ENCODE measurements at places on chromosomes 4 and X.

DNA sequence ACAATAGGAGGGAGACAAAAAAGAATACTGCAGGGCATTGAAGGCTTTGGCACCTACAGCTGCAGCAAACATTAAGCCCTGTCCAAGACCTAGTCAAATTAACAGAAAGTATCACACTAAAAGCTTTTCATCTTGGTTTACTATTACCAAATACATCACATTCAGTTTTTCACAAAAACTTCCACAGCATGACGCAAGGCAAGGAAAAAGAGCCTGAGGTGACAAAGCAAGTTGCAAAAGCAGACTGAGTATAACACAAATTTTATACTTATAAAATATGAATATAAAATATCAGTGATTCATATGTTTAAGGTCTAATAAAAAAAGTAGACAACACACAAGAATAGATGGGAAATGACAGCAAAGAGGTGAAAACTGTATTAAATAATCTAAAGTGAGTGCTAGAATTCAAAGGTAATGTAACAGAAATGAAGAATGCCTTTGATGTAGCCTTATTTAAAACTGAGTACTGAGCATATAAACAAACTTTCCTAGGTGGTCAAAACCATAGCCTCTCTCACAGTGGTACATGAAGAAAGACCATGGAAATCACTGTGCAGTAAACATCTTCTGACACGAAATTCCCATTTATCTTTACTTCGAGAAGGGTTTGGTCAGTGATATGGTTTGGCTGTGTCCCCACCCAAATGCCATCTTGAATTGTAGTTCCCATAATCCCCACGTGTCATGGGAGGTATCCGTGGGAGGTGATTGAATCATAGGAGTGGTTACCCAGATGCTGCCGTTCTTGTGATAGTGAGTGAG lies 27.7 kb upstream of the MAGEA11 start:
- DNase-seq: no peak

- no peak for DNase-seq
Observed at GRCh38 chr4:171256223-171256622, 557.0 kb upstream of the GALNTL6 start.

DNA sequence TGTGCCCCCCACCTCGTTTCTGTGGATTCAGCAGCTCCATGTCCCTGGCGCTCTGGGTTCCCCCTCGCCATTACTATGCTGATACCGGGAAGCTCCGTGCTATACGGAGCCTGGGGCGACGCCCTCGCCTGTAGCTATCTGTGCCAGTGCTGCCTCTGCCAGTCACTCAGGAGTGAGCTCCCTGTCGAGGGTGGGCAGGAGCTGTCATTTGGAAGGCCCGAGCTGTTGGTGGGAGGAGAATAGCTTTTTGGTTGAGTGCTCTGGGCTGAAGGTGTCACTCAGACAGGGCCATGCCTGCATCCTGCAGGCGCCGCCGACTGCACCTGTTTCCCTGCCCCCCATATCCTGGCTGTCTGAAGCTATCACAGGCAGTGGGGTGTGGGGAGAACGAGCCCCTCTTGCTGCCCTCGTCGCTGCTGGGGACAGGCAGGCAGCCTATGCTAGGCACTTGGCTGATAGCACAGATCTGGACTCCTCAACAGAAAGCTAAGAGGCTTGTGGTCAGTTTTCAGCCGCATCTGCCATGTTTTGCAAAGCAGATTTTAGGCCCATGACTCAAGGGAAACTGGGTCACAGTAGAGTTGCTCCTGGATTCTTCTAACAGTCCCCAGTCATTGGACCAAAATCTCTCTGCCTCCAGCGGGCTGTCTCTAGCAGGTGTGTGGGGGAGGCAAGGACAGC lies 31.8 kb downstream of the CPLX1 start:
- no peak for DNase-seq

GRCh38 chrX:40579900-40580536 lies 752 bp upstream of the ATP6AP2 start:
- DNase-seq: no peak

DNA sequence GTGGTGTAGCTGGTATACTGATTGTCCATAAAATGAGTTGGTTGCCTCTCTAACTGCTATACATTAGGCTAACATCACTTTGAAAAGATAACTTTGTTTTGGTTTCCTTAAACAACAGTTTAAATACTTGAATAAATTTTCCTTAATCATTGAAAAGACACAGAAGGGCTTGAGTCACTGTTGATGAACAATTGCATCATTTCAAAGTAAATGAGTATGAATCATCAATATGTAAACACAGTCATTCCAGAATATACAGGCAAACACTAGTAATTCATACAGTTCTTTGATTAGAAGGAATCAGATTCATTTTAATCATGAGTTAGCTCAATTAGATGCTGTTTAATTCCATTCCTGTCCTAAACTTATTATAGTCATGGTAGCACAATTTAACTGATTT lies 160.6 kb downstream of the AFF2 start:
- no peak for DNase-seq

GRCh38 chr4:85886665-85887064 lies 411.7 kb downstream of the ARHGAP24 start:
- no peak for DNase-seq

DNA sequence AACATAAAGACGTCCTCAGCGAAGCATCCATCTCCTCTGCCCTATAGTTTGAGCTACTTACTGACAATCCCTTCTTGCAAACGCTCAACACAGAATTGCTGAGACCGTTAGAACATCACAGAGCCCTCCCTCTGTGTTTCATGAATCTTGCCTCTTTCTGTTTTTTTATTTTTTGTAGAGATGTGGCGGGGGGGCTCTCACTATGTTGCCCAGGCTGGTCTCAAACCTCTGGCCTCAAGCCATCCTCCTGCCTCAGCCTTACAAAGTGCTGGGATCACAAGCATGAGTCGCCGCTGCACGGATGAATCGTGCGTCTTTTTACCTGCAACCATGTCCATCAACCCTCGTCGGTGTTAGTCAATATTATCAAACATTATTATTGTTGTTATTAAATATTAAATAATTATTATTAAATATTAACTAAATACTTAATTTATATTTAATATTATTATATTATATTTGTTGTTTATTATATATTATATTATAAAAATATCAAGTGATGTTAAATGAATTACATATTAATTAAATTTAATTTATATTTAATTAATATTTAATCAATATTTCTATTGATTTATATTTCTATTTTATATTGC lies 200.7 kb downstream of the CRLF2 start:
- no peak for DNase-seq

- no peak for DNase-seq
Observed at GRCh38 chrX:21126661-21127060, 247.6 kb upstream of the CNKSR2 start.

DNA sequence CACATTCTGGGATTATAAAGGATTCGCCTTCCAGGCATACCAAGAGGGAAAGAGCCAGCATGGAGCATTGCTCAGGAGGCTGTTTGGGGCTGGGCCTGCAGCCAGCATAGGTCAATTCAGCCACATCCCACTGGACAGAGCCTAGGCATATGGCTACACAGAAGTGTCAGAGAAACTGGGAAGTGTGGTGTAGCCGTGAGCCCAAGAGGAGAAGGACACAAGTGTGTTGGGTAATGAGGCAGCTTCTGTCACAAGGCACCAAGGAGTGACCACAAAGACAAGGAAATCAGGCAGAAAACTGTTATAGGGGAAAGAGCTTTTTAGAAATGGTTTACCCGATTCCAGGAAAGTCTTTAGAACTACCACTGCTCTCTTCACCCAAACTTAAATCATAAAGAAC lies 178.6 kb upstream of the TBL1X start:
- DNase-seq: no peak
